ENCODE measurements at places on chromosomes 7 and 10.

DNA sequence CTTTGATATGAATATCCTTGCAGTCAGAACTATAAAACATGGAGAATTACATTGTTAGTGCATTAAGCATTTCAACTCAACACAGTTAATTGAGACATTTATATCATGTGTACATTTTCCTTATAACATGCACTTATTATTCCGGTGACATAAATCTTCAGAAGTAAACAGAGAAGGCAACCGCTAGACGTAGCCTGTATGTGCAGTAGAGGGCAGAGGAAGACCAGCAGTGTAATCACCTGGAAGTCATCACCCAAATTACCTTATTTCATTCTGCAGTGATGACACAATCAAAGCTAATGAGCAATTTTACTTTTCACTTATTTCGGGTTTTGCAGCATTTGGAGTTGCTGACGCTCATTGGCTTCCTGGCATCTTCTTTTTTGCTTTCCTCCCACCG, 394.6 kb downstream of the SDK1 start:
- no peak for DNase-seq

GRCh38 chr7:95155965-95156364, 168.4 kb downstream of the PON1 start:
- no peak for DNase-seq

- no peak for DNase-seq
These were observed 85.1 kb upstream of the ZPBP start for GRCh38 chr7:50178166-50178565.

GRCh38 chr7:56105508-56105907, 768 bp downstream of the CHCHD2 start:
- no peak for DNase-seq
